ENCODE measurements at places on chromosomes 1 and 21.

DNA sequence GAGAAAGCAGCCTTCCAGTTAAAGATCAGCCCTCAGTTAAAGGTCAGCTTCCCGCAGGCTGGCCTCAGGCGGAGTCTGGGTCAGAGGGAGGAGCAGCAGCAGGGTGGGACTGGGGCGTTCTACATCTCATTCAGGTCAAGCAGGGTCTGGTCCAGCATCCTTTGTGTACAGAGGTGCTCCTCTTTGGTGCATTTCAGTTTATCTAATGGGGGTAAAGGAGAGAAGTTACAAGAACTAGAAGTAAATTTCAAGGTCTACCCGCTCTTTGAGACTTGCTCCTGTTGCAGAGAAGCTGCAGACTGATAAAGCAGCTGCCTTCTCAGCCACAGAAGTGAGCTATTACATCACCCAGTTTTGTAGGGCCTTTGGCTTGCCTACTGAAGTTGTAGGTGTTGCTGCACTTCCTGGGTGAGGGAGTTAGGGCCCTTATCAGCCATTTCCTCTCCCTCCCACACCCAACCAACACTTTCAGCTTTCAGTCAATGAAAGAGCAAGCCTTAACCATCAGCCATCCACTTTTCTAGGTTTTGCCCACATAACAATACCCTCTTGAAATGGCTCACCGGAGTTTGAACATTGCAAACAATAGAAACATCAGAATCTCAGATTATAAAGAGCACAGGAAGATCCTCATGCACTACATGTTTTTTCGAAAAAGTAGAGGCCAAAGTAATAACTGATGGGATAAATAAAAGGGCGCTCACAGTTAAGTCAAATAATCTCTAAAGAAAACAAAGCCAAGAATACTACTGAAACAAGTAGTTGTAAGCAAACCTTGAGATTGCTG, 2.8 kb upstream of the NUP210L start:
- no peaks in the 10 kb centered on the region for H3K27me3 ChIP-seq
- DNase-seq: no peak
- no peak overlapping the region for H3K4me3 ChIP-seq
- H3K4me1 ChIP-seq: peaks cover 17% of the 10 kb centered on the region

DNA sequence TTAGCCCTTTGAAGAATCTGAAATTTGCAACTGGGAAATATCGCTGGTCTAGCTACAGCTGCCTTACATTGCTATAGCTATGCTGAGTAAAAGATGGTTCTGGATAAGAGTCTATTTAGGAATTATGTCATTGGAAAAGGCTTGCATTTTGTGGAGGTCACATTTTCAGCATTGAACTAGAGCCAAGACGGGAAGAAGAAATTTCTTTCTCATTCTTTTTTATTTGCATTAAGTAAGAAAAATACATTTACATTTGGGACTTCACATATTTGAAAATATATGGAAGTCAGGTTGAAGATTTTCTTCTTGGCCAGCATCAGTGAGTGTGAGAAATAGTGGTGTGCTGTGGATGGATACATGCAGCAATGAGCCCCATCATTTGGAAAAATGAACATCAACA, 291.6 kb downstream of the PTBP2 start:
- DNase-seq: no peak
- no peaks in the 10 kb centered on the region for H3K27me3 ChIP-seq
- no peaks in the 10 kb centered on the region for H3K4me1 ChIP-seq
- no peak overlapping the region for H3K4me3 ChIP-seq

DNA sequence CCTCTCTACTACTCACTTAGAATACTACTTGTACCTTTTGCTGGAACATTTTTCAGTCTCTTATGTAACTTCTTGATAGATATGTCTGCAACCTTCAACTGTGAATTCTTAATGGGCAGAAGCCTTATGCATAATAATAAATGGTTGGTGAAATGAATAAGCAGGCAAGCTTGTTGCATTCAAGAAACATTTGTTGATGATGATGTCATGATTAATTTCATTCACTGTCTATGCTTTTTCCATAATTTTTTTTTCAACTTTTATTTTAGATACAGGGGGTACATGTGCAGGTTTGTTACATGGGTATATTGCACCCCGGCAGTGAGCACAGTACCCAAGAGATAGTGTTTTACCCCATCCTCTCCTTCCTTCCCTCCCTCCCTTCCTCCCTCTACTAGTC, 48.0 kb downstream of the SIPA1L2 start:
- no peak for DNase-seq
- H3K27me3 ChIP-seq: no peaks in the 10 kb centered on the region
- no peaks in the 10 kb centered on the region for H3K36me3 ChIP-seq
- H3K27ac ChIP-seq: no peak overlapping the region
- peaks cover 19% of the 10 kb centered on the region for H3K4me1 ChIP-seq

DNA sequence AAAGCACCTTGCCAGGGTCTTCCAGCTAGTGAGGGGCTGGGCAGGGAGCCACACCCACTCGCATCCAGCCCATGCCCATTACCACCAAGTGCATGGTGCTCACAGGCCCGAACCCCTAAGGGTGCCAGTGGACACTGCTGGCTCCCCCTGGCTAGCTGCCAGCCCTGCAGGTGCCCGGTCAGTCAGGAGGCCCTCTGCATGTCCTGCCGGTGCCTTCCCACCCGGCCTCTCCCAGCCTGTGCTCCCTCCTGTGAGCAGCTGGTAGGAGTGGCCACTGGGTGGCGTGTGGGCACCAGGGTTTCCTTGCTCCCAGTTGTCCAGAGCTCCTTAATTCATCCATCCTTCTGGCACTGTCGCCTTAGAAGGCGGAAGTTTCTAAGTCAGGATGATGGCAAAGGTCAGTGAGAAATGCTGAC, 33.4 kb downstream of the QSOX1 start:
- no peaks in the 10 kb centered on the region for H3K4me1 ChIP-seq
- H3K36me3 ChIP-seq: peaks cover 25% of the 10 kb centered on the region
- no peaks in the 10 kb centered on the region for H3K27me3 ChIP-seq
- H3K27ac ChIP-seq: no peak overlapping the region
- no peak for DNase-seq

DNA sequence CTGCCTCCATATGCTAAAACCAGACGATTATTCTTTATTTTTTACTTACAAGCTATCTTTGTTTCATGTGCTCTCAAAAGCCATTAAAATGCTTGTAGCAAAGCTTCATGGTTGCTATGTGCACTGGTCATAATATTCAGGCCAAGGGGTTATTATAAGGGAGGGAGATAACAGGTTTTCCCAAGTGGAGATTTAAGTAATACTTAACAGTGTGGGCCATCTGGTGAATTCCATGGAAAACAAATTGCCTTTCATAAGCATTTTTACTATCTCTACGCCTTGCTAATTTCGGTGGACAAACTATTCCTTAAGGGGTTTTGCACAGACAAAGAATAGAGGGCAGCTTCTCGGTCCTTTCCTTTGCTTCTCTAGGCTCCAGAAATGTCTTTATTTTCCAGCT, 137.8 kb downstream of the NUF2 start:
- H3K27ac ChIP-seq: no peak overlapping the region
- H3K4me1 ChIP-seq: no peaks in the 10 kb centered on the region
- no peak for DNase-seq
- H3K27me3 ChIP-seq: no peaks in the 10 kb centered on the region
- H3K4me3 ChIP-seq: no peak overlapping the region

- H3K27ac ChIP-seq: peak overlapping the region; percentile 97
- H3K36me3 ChIP-seq: no peaks in the 10 kb centered on the region
- no peak for DNase-seq
Measured at GRCh38 chr1:227315629-227316346, 2.5 kb downstream of the CDC42BPA start.

- no peak overlapping the region for H3K4me3 ChIP-seq
- H3K4me1 ChIP-seq: no peaks in the 10 kb centered on the region
- H3K36me3 ChIP-seq: peaks cover 35% of the 10 kb centered on the region
- peak; percentile 63 for DNase-seq
Measured at GRCh38 chr1:5967351-5968160, 24.7 kb downstream of the NPHP4 start.

DNA sequence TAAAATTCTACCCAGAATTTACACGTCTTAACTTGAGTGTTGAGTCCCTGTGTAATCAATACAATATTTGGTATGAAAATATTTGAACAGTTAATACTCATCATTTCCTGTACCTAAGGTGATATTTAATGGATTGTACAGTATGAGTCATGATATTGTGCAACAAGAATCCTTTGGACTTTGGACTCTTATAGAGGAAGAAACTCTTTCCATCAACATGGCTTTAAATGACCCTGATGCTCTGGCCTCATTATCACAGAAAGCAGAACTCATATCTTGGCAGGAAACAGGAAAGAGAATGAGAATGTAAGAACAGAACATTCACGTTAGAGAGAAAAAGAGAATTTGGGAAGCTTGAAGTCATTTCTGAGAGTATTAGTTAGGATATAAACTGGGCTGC, 168.8 kb upstream of the B3GALT2 start:
- no peaks in the 10 kb centered on the region for H3K36me3 ChIP-seq
- H3K4me1 ChIP-seq: peaks cover 9% of the 10 kb centered on the region

GRCh38 chr1:48120621-48121020, 101.9 kb upstream of the SLC5A9 start:
- no peaks in the 10 kb centered on the region for H3K27me3 ChIP-seq
- H3K27ac ChIP-seq: no peak overlapping the region
- no peaks in the 10 kb centered on the region for H3K4me1 ChIP-seq
- H3K4me3 ChIP-seq: no peak overlapping the region
- no peaks in the 10 kb centered on the region for H3K36me3 ChIP-seq

- H3K36me3 ChIP-seq: no peaks in the 10 kb centered on the region
- peak; percentile 27 for DNase-seq
Measured at GRCh38 chr1:29473161-29473855, 237.0 kb downstream of the PTPRU start.

GRCh38 chr1:96427616-96428015, 294.0 kb upstream of the PTBP2 start:
- no peaks in the 10 kb centered on the region for H3K36me3 ChIP-seq
- DNase-seq: no peak
- no peak overlapping the region for H3K4me3 ChIP-seq
- H3K27ac ChIP-seq: no peak overlapping the region

DNA sequence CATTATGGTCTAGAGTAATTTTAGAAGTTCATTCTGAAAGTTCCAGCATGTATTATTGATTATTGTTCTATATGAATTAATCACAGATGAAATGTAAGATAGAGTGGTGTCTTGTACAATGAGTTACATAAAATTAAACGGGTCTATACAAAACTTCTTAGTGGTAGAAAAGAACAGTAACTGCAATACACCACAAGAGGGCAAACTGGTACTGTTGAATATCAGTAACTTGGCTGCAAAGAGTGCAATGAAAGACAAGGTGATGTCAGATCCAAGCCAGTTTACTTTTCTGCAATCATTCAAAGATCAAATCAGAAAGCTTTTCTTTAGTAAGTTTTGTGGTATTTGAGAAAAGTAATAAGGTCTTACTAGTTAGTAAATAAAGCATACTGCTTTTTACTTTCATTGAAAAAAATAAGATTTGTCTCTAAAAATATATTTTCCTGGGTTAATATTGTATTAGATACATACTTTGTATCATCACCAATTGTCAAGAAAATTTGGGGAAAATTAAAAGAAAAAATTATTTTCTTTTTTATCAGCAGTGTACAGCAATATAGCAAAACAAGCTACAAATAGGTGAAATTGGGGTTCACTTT, 66.4 kb upstream of the BTG3 start:
- no peak overlapping the region for H3K4me3 ChIP-seq
- no peaks in the 10 kb centered on the region for H3K4me1 ChIP-seq
- no peak overlapping the region for H3K27ac ChIP-seq
- no peak for DNase-seq
- H3K27me3 ChIP-seq: no peaks in the 10 kb centered on the region
- H3K36me3 ChIP-seq: no peaks in the 10 kb centered on the region

DNA sequence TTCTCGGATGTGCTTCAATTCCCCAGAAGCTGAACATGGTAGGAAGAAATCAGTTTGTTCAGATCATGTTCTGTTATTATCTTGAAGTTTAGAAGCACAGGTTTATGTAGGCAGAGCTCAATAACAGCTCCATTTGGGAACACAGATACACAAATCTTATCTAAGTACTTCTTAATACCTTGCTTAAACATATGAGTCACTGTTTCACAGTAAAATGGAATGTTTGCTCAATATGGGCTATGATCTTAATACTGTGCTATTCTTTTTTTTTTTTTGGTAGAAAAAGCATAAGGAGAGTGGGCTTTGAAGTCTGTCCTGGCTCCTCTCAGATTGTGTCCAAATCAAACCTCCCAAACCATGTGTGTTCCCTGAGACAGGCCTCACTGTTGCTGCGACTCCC, 13.4 kb downstream of the PROK1 start:
- H3K4me3 ChIP-seq: no peak overlapping the region
- H3K4me1 ChIP-seq: no peaks in the 10 kb centered on the region
- no peaks in the 10 kb centered on the region for H3K36me3 ChIP-seq
- no peaks in the 10 kb centered on the region for H3K27me3 ChIP-seq

DNA sequence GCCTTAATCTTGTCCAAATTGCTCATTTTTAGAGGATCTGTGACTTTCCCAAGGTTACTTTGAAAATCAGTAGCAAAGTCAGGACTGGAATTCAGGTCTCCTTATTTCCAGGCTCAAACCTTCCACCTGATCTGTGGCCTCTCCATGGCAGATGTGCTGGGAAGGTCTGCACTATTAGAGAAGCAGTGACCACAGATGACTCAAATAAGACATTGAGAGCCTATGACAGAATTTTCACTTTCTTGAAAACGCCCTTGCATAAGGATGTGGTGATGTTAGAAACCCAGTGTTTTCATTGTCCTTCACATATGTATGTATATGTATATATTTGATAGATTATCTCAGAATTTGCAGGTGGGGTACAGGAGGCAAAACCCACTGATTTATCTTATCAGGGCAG, 45.3 kb downstream of the TTC39A start:
- no peak for DNase-seq
- no peaks in the 10 kb centered on the region for H3K36me3 ChIP-seq
- H3K4me3 ChIP-seq: no peak overlapping the region
- H3K27me3 ChIP-seq: no peaks in the 10 kb centered on the region
- no peaks in the 10 kb centered on the region for H3K4me1 ChIP-seq

DNA sequence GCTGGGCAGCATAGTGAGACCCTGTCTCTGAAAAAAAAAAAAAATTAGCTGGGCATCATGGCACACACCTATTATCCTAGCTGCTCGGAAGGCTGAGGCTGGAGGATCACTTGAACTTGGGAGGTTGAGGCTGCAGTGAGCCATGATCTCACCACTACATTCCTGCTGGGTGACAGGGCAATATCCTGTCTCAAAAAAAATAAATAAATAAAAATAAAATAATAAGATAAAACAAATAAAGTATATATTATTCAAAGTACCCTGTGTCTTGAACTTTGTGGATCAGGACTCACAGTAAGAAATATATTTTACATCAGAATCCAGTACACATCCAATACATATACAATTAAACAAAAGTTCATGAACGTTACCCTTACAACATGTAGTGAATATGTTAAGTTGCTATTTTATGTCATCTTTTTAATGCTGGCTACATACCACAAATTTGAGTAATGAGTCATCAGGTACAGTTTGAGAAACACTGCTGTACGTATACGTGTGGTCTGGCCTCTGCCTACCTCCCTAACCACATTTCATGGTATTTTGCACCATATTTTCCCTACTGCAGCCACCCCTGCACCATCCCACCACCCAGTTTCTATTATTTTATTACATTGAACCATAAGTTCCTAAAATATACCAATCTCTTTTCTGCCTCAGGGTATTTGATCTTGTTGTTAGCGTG, 4.4 kb downstream of the NME7 start:
- no peak overlapping the region for H3K4me3 ChIP-seq
- no peak overlapping the region for H3K27ac ChIP-seq
- H3K36me3 ChIP-seq: no peaks in the 10 kb centered on the region
- no peak for DNase-seq
- no peaks in the 10 kb centered on the region for H3K27me3 ChIP-seq
- H3K4me1 ChIP-seq: peaks cover 2% of the 10 kb centered on the region

All from sigmoid colon (tissue), 7 donors.